Osteocyte (in vitro differentiated cells): ENCODE measurements at places on chromosomes 4 and X. TPM values are rescaled to one million over a fixed set of nuclear protein-coding genes. Genes with fewer than 3 reads are reported as not detected.

- peaks cover 4% of the 10 kb centered on the region for H3K36me3 ChIP-seq
- DNase-seq, result no peak
- H3K4me3 ChIP-seq, result no peak overlapping the region
- H3K27ac ChIP-seq, result no peak overlapping the region
- no peaks in the 10 kb centered on the region for H3K27me3 ChIP-seq
Observed at GRCh38 chrX:12804655-12805054, 13.4 kb downstream of the PRPS2 start.

The MGARP gene
- total RNA-seq, result 5.1 and 5.2 TPM in 2 replicates

GRCh38 chr4:177384856-177385397 lies 57.3 kb downstream of the AGA start:
- H3K4me3 ChIP-seq, result no peak overlapping the region
- DNase-seq, result no peak

DNA sequence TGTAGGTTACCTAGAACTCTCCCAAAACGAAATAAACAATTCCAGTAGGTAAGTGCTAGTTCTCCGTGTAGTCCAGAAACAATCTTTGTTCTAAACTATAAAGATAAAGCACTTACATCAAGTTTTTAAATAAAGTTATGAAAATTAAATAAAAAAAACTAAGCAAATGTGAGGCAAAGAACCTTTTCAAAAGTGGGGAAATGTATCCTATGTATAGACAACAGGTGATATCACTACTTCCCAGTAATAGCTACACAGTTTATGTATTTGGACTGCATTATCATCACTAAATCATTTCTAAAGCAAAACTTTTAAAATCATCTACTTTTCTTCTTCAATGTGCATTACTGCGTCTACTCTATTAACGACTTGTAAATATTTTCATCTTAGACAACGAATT lies 2.0 kb downstream of the YTHDC1 start:
- H3K27ac ChIP-seq, result peak overlapping the region; percentile 99
- DNase-seq, result no peak
- peaks cover 35% of the 10 kb centered on the region for H3K4me1 ChIP-seq
- H3K27me3 ChIP-seq, result no peaks in the 10 kb centered on the region
- H3K4me3 ChIP-seq, result peak overlapping the region; percentile 83
- H3K36me3 ChIP-seq, result no peaks in the 10 kb centered on the region

GRCh38 chrX:1316527-1316926 lies 20.1 kb upstream of the IL3RA start:
- H3K27ac ChIP-seq, result no peak overlapping the region
- no peaks in the 10 kb centered on the region for H3K36me3 ChIP-seq
- no peaks in the 10 kb centered on the region for H3K27me3 ChIP-seq
- H3K4me3 ChIP-seq, result no peak overlapping the region
- DNase-seq, result no peak

DNA sequence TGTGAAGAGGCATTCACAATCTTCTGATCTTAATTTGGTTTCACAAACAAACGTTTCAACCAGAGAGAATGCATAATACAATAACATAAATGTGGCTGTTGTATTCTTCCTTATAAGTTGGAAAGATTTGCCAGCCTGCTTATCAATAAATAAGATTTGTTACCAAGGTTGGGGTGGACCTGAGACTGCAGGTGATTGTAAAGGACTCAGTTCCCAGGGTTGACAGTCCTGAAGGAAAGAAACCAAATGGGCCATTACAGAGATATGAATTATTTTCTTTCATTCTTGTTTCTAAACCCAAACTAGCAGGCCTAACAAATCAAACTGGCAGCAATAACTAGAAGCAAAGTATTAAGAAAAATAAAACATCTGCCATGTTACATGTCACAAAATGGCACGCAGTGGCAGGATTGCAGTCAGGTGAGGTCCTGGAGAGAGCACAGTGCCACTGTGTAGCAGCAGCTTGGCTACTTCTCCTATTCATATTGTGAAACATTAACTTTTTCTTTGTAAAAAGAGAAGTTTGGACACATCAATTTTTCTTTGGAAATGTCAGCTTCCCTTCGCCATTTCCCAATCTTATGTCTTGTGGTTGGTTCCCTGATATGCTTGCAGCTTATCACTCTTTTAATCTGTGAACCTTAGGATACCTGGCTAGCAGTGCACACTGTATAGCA lies 133.8 kb upstream of the EMCN start:
- H3K4me1 ChIP-seq, result no peaks in the 10 kb centered on the region
- H3K36me3 ChIP-seq, result no peaks in the 10 kb centered on the region
- no peak for DNase-seq
- no peak overlapping the region for H3K27ac ChIP-seq
- no peak overlapping the region for H3K4me3 ChIP-seq
- H3K27me3 ChIP-seq, result no peaks in the 10 kb centered on the region

DNA sequence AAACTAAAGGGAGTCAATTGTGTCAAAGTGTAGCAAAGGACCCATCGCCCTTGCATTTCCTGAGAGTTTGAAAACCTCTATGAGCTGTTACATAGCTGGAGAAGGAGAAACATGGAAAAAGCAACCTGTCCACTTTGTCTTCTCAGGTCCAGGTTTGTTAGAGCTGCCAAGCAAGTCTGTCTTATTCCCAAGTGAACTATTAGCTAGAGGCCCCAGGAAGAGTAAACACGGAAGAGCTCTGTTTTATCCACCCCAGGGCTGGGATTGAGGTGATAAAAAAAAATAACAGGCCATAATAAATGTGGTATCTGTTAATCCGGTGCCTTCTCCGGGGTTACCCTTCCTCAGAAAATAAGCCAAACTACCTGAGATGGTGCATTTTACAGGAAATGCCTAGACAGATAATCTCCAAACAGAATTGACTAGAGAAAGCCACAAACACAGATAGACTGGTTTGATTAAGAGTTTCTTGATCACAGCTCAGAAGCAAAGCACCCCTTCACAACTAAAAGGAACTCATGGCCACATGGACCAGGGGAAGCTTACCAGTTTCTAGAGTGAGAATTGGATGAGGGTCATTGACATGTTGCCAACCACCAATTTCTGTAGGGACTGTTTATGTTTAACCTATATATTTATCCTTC lies 35.9 kb upstream of the RELL1 start:
- H3K4me3 ChIP-seq, result no peak overlapping the region
- H3K27me3 ChIP-seq, result no peaks in the 10 kb centered on the region
- H3K4me1 ChIP-seq, result peaks cover 9% of the 10 kb centered on the region
- no peak overlapping the region for H3K27ac ChIP-seq
- no peaks in the 10 kb centered on the region for H3K36me3 ChIP-seq

GRCh38 chr4:25723409-25723808 lies 67.8 kb downstream of the SLC34A2 start:
- DNase-seq, result no peak
- no peak overlapping the region for H3K27ac ChIP-seq
- no peaks in the 10 kb centered on the region for H3K4me1 ChIP-seq
- peaks cover 4% of the 10 kb centered on the region for H3K27me3 ChIP-seq

The TBX22 gene
- not detected in 2 replicates for total RNA-seq

- H3K4me3 ChIP-seq, result no peak overlapping the region
- no peaks in the 10 kb centered on the region for H3K36me3 ChIP-seq
- DNase-seq, result no peak
- H3K27ac ChIP-seq, result no peak overlapping the region
Observed at GRCh38 chr4:139785356-139785755, 119.7 kb downstream of the MGST2 start.

GRCh38 chrX:110407910-110408545 lies 49.4 kb downstream of the RTL9 start:
- H3K27ac ChIP-seq, result no peak overlapping the region
- no peaks in the 10 kb centered on the region for H3K36me3 ChIP-seq
- no peak overlapping the region for H3K4me3 ChIP-seq
- peaks cover 19% of the 10 kb centered on the region for H3K4me1 ChIP-seq
- H3K27me3 ChIP-seq, result no peaks in the 10 kb centered on the region

GRCh38 chr4:83189631-83190136 lies 75.2 kb upstream of the PLAC8 start:
- DNase-seq, result no peak
- no peak overlapping the region for H3K27ac ChIP-seq
- H3K4me3 ChIP-seq, result no peak overlapping the region
- H3K27me3 ChIP-seq, result no peaks in the 10 kb centered on the region

- H3K27me3 ChIP-seq, result no peaks in the 10 kb centered on the region
- no peaks in the 10 kb centered on the region for H3K36me3 ChIP-seq
- peak; percentile 85 for DNase-seq
- peak overlapping the region; percentile 84 for H3K4me3 ChIP-seq
Observed at GRCh38 chr4:176791591-176792325, 964 bp downstream of the VEGFC start.

The IL9R gene
- total RNA-seq, result not detected in 2 replicates

DNA sequence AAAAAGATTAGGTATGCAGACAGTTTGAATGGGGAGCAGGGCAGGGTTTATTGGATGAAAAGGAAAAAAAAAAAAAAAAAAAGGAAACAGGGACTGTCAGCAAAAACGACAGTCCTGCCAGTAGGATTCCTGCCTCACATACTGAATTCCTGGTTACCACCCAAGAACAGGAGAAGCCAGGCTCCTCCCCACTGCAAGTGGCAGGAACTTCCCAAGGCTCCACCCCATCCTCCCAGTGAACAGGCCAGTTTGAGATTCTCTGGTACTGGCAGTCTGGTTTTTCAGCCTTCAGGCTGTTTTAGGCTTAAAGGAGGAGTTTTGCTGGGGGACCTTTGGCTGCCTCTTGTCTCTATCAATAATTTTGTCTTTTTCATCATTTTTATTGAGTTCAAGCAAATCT lies 360.0 kb upstream of the CXorf51A start:
- H3K36me3 ChIP-seq, result no peaks in the 10 kb centered on the region
- no peak overlapping the region for H3K4me3 ChIP-seq
- no peak overlapping the region for H3K27ac ChIP-seq
- H3K4me1 ChIP-seq, result no peaks in the 10 kb centered on the region
- H3K27me3 ChIP-seq, result no peaks in the 10 kb centered on the region
- no peak for DNase-seq

DNA sequence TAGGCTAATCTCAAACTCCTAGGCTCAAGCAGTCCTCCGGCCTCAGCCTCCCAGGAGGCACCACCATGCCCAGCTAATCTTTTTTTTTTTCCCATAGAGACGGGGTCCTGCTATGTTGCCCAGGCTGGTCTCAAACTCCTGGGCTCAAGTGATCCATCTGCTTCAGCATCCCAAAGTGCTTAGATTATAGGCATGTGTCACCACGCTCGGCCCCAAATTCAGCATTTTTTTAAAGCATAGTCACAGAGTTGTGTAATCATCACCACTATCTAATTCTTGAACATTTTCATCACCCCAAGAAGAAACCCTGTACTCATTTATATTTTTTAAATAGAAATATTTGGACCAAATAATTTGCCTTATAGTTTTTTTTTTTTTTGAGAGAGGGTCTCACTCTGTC lies 10.3 kb downstream of the CENPI start:
- H3K36me3 ChIP-seq, result peaks cover 3% of the 10 kb centered on the region
- DNase-seq, result no peak
- H3K27ac ChIP-seq, result no peak overlapping the region
- no peak overlapping the region for H3K4me3 ChIP-seq
- no peaks in the 10 kb centered on the region for H3K27me3 ChIP-seq
- no peaks in the 10 kb centered on the region for H3K4me1 ChIP-seq

The MAOB gene
- total RNA-seq, result not detected in 2 replicates

The LDOC1 gene
- total RNA-seq, result 38.0 and 39.0 TPM in 2 replicates

The MGAT4D gene
- total RNA-seq, result not detected in 2 replicates

The TCEAL8 gene
- 86.2 and 88.2 TPM in 2 replicates for total RNA-seq

The SMIM31 gene
- total RNA-seq, result not detected in 2 replicates

The ETDB gene
- not detected in 2 replicates for total RNA-seq

The TMSB15C gene
- 3.9 and 6.8 TPM in 2 replicates for total RNA-seq

The CCDC160 gene
- total RNA-seq, result 2.0 and 2.4 TPM in 2 replicates

GRCh38 chr4:123396307-123397143 lies at the start of gene SPRY1:
SPRY1 (plus strand) TSS chr4:123396795; CDS start chr4:123401592, 4,797 bp downstream.
- H3K4me3 ChIP-seq, result peak within 1 kb of the TSS; percentile 87
- peaks cover 23% of the 10 kb centered on the region for H3K4me1 ChIP-seq
- peak; percentile 88 for DNase-seq
- no peaks in the 10 kb centered on the region for H3K27me3 ChIP-seq
- H3K36me3 ChIP-seq, result peaks cover 12% of the 10 kb centered on the region
- H3K27ac ChIP-seq, result peak within 1 kb of the TSS; percentile 78

The SPANXA2 gene
- total RNA-seq, result not detected in 2 replicates

DNA sequence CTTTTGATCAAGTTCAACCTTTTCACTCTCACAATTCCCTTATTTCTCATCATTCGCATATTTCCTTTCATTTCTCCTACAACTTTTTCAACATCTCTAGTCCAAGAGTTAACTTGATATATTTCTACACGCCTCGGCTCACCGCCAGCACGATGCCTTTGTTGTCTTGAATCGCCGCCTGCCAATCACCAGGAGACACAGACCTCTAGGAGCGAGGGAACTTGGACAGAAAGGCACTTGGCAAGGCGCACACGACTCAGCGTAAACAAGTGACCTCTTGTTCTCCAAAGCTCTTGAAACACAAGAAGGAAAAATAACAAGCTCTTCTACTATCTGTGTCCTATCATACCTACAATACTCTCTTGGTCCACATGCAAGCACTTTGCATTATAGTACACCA lies 27.1 kb upstream of the RBMX start:
- H3K4me3 ChIP-seq, result no peak overlapping the region
- no peaks in the 10 kb centered on the region for H3K36me3 ChIP-seq
- no peaks in the 10 kb centered on the region for H3K27me3 ChIP-seq
- no peak for DNase-seq
- no peak overlapping the region for H3K27ac ChIP-seq
